ENCODE measurements at places on chromosomes 5 and 9.

- no peak for DNase-seq
Measured at GRCh38 chr5:37710965-37711364, 128.9 kb downstream of the GDNF start.

- DNase-seq = no peak
Measured at GRCh38 chr9:77965445-77966123, 66.0 kb downstream of the GNAQ start.

DNA sequence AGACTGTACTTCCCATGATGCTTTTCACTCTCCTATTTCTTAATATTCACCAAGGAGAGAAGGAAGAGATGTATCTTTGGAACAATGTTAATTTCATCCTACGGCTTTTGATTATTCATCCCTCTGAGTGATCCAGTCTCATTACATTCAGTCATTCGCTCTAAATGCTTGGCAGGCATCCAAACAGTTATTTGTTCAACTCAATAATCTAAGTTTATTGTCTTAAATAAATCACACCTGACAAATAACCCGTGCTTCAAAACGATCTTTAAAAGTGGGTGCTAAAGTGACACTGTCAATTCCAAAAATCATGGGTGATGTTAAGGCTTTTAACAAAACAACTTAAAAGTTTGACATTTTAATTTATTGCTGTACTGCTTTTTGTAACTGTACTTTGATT lies 233.1 kb downstream of the RASEF start:
- no peak for DNase-seq

DNA sequence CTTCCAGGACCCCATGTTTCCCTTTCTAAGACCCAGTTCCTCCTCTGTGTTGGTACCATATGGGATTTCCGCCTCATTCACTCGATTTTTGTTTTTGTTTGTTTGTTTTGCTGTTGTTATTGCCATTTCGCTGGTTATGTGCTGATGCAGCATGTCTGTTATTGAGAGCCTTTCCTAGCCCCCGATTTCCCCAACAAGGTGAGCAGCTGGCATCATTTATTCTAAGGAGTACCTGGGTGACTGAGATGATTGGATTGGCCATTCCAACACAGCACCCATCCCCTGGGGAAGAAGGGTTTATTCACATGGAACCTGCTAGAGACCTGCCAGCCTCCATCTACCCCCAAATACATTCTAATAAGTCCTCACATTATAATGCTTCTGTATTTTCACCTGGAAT lies 2.7 kb downstream of the GLRA1 start:
- no peak for DNase-seq

- no peak for DNase-seq
Measured at GRCh38 chr9:21744841-21745240, 57.6 kb upstream of the MTAP start.

GRCh38 chr9:69816735-69817134 lies 3.9 kb upstream of the CFAP95 start:
- no peak for DNase-seq

- no peak for DNase-seq
Measured at GRCh38 chr5:64147379-64147778, 18.3 kb upstream of the RNF180 start.

DNA sequence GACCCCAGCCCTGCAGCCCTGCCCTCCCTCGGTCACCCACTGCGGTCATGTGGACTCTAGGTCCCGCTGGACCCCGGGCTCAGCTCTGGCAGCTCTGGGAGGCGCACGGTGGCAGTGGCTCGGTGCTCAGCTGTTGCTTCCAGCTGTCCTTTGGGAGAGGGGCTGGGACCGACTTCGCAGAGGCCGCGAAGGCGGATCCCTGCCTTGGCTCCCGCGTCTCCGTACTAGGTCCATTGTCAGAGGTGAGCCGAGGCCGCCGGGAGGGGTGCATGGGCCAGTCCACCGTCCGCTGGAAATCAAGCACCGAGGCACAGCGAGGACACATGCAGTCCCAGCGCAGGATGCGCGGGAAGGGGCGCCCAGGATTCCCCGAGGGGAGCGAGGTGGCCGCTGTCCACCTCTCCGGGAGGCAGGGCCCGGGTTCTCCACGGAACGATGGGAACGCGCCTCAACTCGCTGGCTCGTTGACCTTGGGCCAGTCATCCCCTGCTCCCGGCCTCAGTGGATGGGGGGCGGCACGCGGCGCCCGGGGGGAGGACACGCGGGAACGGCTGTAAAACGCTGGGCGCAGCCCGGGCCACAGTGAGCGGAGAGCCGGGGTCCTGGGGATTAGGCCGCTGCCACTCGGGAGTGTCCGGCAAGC lies 732 bp downstream of the GBGT1 start:
- DNase-seq = no peak

DNA sequence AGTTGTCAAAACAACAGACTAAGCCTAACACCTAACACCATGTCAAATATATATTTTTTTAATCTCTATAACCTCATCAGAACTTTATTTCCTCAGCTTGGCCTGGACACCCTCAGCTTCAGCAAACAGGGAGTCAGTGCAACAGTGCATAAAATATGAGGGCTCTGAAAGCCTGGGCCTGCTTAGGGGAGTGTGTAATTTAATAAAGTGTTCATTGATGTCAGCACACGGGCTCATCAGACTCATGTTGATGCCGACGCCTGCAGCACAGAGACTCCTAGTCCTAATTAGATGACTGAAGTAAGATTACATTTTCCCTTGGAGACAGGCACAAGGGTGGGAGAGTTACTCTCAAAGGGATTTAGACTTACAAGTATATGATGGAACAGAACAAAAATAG lies 37.8 kb downstream of the CDH10 start:
- DNase-seq = no peak

DNA sequence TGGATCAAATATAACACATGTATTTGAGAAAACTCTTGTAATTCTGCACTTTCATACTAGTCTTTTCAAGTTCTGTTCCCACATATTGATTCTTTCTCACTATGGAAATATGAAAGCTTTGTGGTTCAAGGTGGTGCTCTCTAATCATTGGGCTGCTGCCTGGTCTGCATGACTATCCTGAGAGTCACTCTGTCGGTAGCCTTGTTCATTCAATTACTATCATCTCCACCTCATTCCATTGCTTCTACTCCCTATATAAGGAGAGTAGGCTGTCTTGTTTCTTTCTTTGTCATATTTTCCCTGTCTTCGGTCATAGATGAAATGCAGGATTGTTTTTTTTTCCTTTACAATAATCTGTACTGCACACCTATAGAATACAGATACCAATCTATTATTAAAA lies 341.4 kb upstream of the ACTBL2 start:
- peak; percentile 91 for DNase-seq

- DNase-seq = no peak
Measured at GRCh38 chr9:108439947-108440346, 415.8 kb downstream of the ACTL7B start.

DNA sequence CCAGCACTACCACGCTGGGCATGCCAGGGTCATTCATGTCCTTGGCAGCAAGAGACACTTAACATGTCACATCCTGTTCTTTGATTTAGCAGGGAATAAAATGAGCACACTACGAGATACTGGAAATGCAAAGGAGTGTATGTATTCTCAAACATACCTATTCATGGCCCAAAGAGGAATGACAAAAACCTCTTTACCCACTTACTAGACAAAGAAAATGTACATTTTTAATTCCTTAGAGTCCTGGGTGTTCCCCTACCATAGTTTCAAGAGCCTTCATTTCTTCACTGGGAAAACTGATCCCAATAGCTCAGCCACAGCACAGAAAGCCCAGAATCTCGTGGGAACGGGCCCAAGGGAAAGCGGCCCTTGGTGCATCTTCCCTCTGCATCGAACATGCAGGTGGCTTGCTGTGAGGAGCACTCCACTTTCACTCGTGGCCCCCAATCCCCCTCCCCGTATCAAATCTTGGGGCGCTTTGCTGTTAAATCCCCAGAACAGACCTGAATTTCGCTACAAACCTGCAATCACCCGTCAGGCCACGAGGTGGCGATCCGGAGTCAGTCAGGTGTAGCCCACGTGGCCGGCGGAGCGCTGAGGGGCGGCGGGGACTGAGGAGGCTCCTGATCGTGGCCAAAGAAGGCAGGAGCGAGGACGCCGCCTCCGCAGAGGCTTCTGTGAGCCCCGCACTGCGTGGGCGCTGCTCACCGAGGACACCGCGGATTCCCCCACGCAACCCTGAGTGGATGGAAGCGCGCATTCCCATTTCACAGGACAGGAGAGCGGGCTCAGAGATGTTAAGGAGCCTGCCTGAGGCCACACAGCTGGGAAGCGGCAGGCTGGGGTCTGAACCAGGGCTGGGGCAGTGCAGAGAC lies 91.4 kb downstream of the LMX1B start:
- peak; percentile 71 for DNase-seq

- DNase-seq = peak; percentile 19
Measured at GRCh38 chr9:105069696-105070095, 141.7 kb upstream of the ABCA1 start.

- no peak for DNase-seq
Measured at GRCh38 chr5:155040984-155041653, 27.6 kb downstream of the KIF4B start.

DNA sequence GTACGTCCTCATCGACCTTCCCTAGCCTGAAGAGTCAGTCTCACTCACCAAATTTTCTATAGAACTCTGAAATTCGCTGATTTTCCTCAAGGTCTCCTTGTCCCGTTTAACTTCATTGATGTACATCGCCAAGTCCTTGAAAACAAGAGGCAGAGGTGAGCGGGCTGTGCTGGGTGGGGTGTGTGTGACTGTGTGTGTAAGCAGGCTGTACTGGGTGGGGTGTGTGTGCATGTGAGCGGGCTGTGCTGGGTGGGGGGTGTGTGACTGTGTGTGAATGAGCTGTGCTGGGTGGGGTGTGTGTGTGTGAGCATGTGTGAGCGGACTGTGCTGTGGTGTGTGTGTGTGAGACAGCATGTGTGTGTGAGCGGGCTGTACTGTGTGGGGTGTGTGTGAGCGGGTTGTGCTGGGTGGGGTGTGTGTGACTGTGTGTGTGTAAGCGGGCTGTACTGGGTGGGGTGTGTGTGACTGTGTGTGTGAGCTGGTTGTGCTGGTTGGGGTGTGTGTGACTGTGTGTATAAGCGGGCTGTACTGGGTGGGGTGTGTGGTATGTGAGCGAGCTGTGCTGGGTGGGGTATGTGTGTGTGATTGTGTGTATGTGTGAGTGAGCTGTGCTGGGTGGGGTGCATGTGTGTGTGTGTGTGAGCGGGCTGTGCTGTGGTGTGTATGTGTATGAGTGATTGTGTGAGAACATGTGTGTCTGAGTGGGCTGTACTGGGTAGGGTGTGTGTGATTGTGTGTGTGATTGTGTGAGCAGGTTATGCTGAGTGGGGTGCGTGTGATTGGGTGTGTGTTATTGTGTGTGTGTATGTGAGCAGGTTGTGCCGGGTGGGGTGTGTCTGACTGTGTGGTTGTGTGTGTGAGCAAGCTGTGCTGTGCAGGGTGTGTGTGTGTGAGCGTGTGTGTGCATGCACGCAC lies 53.8 kb upstream of the SARDH start:
- DNase-seq = no peak

DNA sequence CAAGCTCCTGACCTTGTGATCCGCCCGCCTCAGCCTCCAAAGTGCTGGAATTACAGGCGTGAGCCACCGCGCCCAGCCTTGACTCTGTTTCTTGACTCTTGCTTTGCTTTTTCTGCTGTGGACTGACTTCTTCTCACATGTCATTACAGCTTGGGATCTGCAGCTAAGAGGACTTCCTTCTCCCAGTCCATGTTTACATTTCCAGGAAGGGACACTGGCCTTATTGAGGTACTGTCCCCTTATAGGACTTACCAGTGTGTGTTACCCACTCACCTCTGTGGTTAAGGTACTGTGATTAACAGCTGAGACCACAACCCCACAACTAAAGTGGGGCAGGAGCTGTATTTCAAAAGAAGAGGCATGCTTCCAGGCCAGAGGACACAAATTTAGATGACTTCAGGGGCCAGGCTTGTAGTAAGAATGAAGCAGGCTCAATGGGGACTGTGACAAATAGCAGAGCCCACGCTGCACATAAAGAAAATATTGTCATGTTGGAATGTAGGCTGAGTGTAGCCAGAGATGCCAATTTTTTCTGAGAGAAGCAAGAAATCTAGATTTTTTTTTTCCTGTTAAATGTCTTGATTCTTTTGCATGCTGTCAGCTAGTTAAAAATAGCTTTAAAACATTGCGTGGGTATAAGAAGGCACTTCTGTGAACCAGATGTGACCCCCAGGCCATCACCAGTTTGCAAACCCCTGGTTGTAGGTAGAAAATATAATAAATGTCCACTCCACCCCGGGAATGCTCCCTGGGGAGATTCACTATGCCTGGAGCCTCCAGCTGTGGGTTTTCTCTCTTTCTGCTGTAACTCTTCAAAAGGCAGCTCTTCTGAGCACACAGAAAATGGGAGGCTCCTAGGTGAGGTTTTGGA lies 75.0 kb downstream of the PTPDC1 start:
- no peak for DNase-seq

GRCh38 chr5:133843911-133844310 lies 124.5 kb downstream of the C5orf15 start:
- no peak for DNase-seq

DNA sequence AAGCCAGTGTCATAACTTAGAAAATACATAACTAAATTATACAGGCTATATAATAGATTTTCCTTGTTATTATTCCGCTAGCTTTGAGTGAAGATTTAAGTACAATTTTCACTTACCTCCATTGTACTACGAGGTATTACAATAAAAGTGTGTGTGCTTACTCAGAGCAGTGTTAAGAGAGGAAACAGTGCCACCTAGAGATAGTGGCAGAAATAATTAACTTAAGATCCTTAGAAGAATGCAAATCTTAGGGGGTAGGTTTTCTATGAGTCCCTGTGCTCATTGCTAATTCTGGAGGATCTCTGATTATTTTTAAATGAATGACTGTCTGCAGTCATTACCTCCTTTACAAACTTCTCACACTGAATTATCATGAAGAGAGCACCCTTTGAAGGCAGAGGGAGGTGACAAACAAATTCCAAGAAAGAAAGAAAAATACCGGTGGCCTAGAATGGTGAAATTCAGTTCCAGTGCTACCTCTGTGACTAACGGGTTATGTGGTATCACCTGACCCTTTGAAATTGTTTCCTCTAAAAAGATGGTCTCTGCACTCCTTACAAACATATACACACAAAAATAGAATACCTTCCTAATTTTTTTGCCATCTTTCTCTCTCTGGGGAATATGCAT lies 379.8 kb downstream of the TRIM36 start:
- DNase-seq = peak; percentile 32

GRCh38 chr5:146447734-146448380 lies 724 bp downstream of the TCERG1 start:
- peak; percentile 50 for DNase-seq

- DNase-seq = no peak
Measured at GRCh38 chr5:76310208-76310607, 92.9 kb upstream of the IQGAP2 start.

DNA sequence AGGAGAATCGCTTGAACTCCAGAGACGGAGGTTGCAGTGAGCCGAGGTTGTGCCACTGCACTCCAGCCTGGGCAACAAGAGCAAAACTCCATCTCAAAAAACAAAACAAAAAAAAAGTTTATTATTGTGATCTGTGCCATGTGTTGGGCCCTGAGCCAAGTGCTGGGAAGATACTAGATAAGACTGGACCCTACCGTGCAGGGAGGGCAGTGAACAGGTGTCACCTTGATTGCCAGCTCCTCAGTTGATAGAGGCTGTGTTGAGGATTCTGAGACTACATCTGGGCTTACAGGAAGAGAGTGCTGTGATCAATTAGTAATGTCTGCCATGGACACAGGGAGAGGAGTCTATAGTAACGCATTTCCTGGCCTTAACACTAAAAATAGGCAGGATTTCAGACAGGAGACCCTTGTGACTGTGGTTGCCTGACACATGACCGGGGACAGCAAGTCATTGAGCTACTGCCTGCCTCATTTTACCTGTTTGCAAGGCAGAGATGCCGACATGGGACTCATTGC lies 201.5 kb downstream of the C9orf50 start:
- no peak for DNase-seq

GRCh38 chr5:16595881-16596580 lies 20.8 kb downstream of the RETREG1 start:
- no peak for DNase-seq

- DNase-seq = no peak
Measured at GRCh38 chr5:102865171-102865509, 110.0 kb downstream of the PAM start.

Measured in ACHN (cell line).